Motor neuron (in vitro differentiated cells): ENCODE measurements at places on chromosomes 6 and 20. TPM values are rescaled to one million over a fixed set of nuclear protein-coding genes. Genes with fewer than 3 reads are reported as not detected.

Gene KHDC3L
- total RNA-seq, result not detected in 2 replicates

Gene FERMT1
- total RNA-seq, result 15.0 and 16.6 TPM in 2 replicates

Gene PPARD
- 2.9 and 3.6 TPM in 2 replicates for total RNA-seq

Gene IMPG1
- 0.27 and 0.72 TPM in 2 replicates for total RNA-seq

Gene FOXF2
- 0.31 and 0.39 TPM in 2 replicates for total RNA-seq

Gene SLC35D3
- 0.49 and 0.52 TPM in 2 replicates for total RNA-seq

Gene RHAG
- not detected in 2 replicates for total RNA-seq

Gene SIRT5
- 9.7 and 10.1 TPM in 2 replicates for total RNA-seq

Gene ETV7
- 2.4 and 7.8 TPM in 2 replicates for total RNA-seq

Gene PERP
- total RNA-seq, result 3.7 and 4.8 TPM in 2 replicates

Gene SSTR4
- 0.62 and 0.97 TPM in 2 replicates for total RNA-seq

Gene F13A1
- total RNA-seq, result not detected in 2 replicates

Gene CST2
- total RNA-seq, result not detected in 2 replicates

Gene CCND3
- 10.3 and 11.4 TPM in 2 replicates for total RNA-seq

Gene TMEM200A
- total RNA-seq, result 5.9 and 6.1 TPM in 2 replicates

Gene GRM1
- total RNA-seq, result 1.00 and 1.5 TPM in 2 replicates

Gene C4A
- total RNA-seq, result 31.4 and 42.1 TPM in 2 replicates

Gene PNPLA1
- total RNA-seq, result 0.07 TPM in 1 of 2 replicates, not detected in the other

Gene CD83
- total RNA-seq, result 4.2 and 5.3 TPM in 2 replicates

Gene ME1
- total RNA-seq, result 1.8 and 2.0 TPM in 2 replicates

Gene BMP5
- 0.14 and 0.15 TPM in 2 replicates for total RNA-seq

Gene TSPO2
- total RNA-seq, result 0.23 and 0.26 TPM in 2 replicates

Gene WFDC2
- total RNA-seq, result 1.3 and 2.6 TPM in 2 replicates

Gene OR2J3
- total RNA-seq, result 0.27 TPM in 1 of 2 replicates, not detected in the other

Gene LY6G6C
- total RNA-seq, result 1.1 and 1.6 TPM in 2 replicates

Gene TULP1
- 0.43 TPM in 1 of 2 replicates, not detected in the other for total RNA-seq

Gene PAQR8
- 1.2 TPM in 2 replicates for total RNA-seq

Gene MPIG6B
- total RNA-seq, result 0.22 and 0.51 TPM in 2 replicates
